CD8-positive, alpha-beta memory T cell (primary cell): ENCODE measurements at places on chromosomes 13 and 19.
A peak's percentile ranks its signal among the peaks of the same experiment; 100 is the strongest.

GRCh38 chr13:32045982-32046785 lies 14.6 kb downstream of the FRY start:
- DNase-seq = peak; percentile 2

DNA sequence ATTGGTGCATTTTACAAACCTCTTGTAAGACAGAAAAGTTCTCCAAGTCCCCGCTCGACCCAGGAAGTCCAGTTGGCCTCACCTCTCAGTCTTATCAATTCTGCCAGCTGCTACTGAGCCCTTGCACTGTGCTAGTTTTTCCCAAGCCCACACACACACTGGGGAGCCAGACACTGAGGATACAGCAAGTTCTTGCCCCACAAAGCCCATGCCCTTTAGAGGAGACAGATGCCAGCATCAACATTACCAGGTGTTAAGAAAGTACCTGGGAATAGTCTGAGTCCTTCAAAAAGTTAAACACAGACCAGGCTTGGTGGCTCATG lies 175.0 kb downstream of the PTPRS start:
- DNase-seq = no peak

DNA sequence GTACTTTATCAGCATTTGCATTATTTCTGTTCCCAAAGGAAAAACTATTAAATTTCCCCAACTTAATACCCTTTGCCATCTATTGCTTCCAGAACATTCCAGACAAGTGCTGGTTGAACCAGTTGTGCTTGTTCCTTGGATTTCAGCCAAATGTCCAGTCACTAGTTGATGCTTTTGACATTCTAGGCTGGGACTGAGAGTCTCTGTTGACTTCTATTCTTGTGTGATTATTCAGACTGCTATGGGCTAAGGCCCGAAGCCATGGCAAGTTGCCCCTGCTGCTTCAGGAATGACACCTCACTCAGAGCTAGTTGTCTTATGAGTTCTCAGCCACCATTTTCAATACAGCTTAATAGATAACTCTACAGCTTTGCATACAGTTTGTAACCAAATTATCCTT lies 458.1 kb upstream of the ARGLU1 start:
- no peak for DNase-seq

- no peak for DNase-seq
Observed at GRCh38 chr19:13983213-13983889, 22.8 kb downstream of the RFX1 start.

DNA sequence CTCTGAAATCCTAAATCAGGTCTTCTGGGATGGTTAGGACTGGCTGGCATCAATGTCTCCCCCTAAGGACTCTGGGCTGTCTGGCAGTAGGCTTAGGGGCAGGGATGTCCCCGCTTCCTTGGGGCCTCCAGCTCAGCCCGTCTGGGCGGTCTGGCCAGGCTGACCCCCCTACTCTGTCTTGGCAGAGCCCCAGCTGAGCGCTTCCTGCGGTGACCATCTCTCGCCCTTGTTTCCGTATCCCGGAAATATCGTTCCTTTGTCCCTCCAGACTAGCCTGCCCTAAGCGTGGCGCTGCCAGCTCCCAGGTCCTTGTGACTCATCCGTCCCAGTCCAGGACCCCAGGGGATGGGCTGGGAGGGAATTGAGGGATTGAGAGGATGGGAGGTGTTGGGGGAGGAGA lies 11.3 kb downstream of the GTPBP3 start:
- DNase-seq = no peak

- DNase-seq = no peak
Observed at GRCh38 chr19:41031916-41032315, 40.8 kb downstream of the CYP2B6 start.

DNA sequence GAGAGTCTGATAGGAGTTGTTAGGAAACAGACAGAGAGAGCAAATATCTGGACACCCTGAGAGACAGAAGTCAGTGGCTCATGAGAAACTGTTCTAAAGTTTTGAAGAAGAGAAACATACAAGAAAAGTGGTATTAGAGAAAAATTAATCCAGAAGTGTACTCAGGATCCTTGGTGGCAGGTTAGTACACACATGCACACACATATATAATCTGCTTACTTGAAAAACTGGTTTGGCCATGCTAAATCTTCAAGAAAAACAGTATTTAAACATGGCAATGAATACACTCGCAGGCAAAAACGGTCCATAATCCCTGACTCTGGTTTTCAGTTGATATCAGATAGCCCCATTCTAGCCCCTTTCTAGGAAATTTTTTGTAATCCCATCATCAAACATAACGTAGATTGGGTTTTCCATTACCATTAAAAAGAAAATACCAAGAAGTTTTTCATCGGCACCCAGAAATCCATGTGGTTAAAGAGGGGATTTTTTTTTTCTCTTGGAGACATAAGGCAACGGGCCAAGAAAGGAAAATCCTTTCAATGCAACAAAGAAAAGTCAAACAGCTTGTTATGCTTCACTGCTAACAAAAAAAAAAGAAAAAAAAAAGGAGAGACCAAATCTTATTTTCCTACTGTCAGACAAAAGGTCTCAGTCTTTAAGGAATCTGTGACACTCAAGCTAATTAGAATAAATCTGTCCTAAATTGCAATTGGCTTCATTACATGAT lies 178.0 kb upstream of the MIR17HG start:
- no peak for DNase-seq
